ENCODE measurements at places on chromosomes 16 and 17. TPM values are rescaled to one million over a fixed set of nuclear protein-coding genes. Genes with fewer than 3 reads are reported as not detected.
A peak's percentile ranks its signal among the peaks of the same experiment; 100 is the strongest.

The FOXJ1 gene
- total RNA-seq = not detected

DNA sequence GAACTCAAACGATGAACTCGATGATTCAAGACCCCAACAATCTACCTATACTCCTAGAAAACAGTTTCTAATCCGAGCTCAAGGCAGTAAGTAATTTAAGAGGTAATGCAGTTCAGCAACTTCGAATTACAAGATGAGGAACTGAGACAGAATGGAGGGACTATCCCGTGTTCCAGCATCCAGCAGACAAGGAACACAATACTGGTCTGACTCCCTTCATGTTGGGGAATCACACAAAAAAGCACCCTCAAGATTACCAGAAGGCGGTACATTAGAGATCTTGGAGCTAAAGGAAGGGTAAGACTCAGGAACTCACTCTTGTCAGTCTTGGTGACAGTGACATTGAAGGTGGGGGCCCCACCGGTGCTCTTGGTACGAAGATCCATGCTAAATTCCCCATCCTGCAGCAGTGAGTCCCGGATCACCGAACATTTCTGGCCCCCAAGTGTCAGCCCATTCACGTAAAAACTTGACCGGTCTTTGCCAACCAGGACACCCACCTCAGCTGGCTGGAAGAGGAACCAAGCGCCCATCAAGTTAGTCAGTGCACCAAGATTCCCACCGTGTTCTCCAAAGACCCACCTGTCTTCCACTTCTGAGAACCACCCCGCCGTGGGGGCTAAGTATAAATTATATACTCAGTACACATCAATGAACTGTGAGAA, 1.9 kb downstream of the PFN1 start:
- H3K27ac ChIP-seq = peak overlapping the region; percentile 5
- H3K27me3 ChIP-seq = peaks cover 2% of the 10 kb centered on the region
- H3K36me3 ChIP-seq = no peaks in the 10 kb centered on the region
- DNase-seq = no peak
- H3K4me1 ChIP-seq = no peaks in the 10 kb centered on the region

DNA sequence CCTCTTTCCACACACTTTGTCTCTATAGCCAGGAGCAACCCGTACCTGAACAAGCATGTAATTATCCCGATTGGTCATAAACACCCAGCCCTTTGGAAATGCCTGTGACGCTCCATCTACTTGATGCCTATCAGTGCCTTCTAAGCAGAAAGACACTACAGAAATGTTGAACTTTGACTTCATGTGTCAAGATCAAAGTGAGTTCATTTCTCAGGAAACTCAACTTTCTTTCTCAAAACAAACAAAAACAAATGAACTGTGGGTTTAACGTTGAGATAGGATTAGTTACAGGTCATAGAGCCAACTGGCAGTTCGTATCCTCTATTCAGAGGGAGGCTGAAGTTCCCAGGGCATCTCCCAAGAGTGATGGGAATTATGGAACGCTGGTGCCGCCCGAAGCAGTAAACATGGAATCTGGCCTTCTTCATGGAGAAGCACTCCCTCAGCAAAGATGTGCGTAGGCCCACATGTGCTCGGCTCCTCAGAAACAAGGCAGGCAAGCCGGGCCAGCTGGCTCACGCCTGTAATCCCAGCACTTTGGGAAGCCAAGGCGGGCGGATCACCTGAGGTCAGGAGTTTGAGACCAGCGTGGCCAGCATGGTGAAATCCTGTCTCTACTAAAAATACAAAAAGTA, 9.5 kb downstream of the SLC6A4 start:
- no peaks in the 10 kb centered on the region for H3K27me3 ChIP-seq
- H3K4me3 ChIP-seq = no peak overlapping the region
- no peaks in the 10 kb centered on the region for H3K36me3 ChIP-seq
- DNase-seq = no peak

GRCh38 chr17:36188891-36189306, 7.7 kb downstream of the CCL3L1 start:
- no peaks in the 10 kb centered on the region for H3K36me3 ChIP-seq
- H3K27me3 ChIP-seq = no peaks in the 10 kb centered on the region
- no peak for DNase-seq
- H3K4me1 ChIP-seq = no peaks in the 10 kb centered on the region
- no peak overlapping the region for H3K4me3 ChIP-seq

The RHBDF1 gene
- 91.0 TPM for total RNA-seq

The KRTAP17-1 gene
- total RNA-seq = not detected

GRCh38 chr16:48433850-48434530, 48.8 kb upstream of the SIAH1 start:
- DNase-seq = no peak
- H3K4me1 ChIP-seq = no peaks in the 10 kb centered on the region
- no peak overlapping the region for H3K27ac ChIP-seq
- H3K27me3 ChIP-seq = no peaks in the 10 kb centered on the region
- H3K36me3 ChIP-seq = no peaks in the 10 kb centered on the region

DNA sequence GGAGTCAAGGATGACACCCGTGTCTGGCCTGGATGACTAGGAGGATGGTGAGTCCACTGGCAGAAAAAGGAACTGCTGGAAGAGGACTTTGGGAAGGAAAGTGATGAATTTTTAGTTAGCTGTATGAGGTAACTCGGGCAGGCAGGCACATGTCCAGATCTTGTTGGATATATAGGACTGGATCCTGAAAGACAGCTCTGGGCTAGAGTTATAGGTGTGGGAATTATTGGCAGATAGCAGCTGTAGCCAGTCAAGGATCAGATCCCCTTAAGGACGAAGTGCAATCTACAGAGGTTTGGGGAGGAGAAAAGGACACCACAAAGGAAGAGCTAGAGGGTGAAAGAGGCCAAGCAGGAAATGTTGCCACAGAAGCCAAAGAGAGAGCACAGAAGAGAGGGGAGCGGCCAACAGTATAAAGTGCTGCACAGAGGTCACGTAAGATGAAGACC, 10.1 kb downstream of the CYB5D1 start:
- no peaks in the 10 kb centered on the region for H3K4me1 ChIP-seq
- no peaks in the 10 kb centered on the region for H3K27me3 ChIP-seq
- no peaks in the 10 kb centered on the region for H3K36me3 ChIP-seq
- DNase-seq = no peak
- H3K27ac ChIP-seq = no peak overlapping the region
- no peak overlapping the region for H3K4me3 ChIP-seq

The KRT27 gene
- not detected for total RNA-seq

DNA sequence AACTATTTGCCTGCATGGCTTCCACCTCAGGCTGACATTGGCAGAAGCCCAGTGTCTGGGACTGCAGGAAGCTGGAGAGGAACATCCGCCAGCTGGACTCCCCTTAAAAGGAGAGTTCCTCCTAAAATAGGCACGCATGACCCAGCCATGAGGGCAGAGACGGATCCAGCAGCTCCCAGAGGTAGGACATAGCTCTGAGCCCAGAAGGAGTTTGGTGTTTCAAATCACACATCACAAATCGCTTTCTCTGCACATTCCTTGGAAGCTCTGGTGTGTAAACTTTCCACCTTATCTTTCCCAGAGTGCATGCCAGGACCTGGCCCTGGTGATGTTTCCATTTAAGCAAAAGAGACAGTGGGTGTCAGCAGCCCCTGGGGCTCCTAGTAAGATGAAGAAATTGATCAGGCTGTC, 231.1 kb upstream of the CDH5 start:
- no peaks in the 10 kb centered on the region for H3K4me1 ChIP-seq
- H3K4me3 ChIP-seq = no peak overlapping the region
- H3K27me3 ChIP-seq = no peaks in the 10 kb centered on the region
- no peaks in the 10 kb centered on the region for H3K36me3 ChIP-seq
- no peak overlapping the region for H3K27ac ChIP-seq

DNA sequence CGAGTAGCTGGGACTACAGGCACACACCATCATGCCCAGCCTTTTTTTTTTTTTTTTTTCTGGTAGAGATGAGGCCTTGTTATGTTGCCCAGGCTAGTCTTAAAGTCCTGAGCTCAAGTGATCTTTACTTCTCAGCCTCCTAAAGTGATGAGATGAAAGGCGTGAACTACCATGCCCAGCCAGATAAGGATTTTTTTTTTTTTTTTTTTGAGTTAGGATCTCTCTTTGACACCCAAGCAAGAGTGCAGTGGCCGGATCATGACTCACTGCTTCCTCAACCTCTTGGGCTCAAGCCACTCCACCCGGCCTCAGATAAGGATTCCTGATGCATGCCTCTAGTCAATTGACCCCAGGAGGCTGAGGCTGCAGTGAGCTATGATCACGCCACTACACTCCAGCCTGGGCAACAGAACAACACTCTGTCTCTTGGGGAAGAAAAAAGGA, 11.2 kb upstream of the PLEKHG4 start:
- H3K4me1 ChIP-seq = no peaks in the 10 kb centered on the region
- no peaks in the 10 kb centered on the region for H3K36me3 ChIP-seq
- H3K27ac ChIP-seq = no peak overlapping the region
- no peaks in the 10 kb centered on the region for H3K27me3 ChIP-seq

The TMEM11 gene
- 16.8 TPM for total RNA-seq

GRCh38 chr17:78583091-78583490, 5.9 kb upstream of the DNAH17 start:
- H3K36me3 ChIP-seq = no peaks in the 10 kb centered on the region
- no peak overlapping the region for H3K4me3 ChIP-seq
- no peak overlapping the region for H3K27ac ChIP-seq
- no peaks in the 10 kb centered on the region for H3K4me1 ChIP-seq
- no peaks in the 10 kb centered on the region for H3K27me3 ChIP-seq

The MYH11 gene
- 1,606 TPM for total RNA-seq

All from aorta (tissue), 5 donors.